ENCODE measurements at places on chromosomes 1 and 21. TPM values are rescaled to one million over a fixed set of nuclear protein-coding genes. Genes with fewer than 3 reads are reported as not detected.

LPAR3 gene
- total RNA-seq: 25.7 TPM

CACHD1 gene
- total RNA-seq: 2.2 TPM

F13B gene
- not detected for total RNA-seq

PCSK9 gene
- 125 TPM for total RNA-seq

RUNX3 gene
- 4.6 TPM for total RNA-seq

CEPT1 gene
- total RNA-seq: 35.0 TPM

CRABP2 gene
- 591 TPM for total RNA-seq

MARK1 gene
- total RNA-seq: 6.0 TPM

KIF21B gene
- 0.56 TPM for total RNA-seq

AJAP1 gene
- total RNA-seq: 0.56 TPM

DMBX1 gene
- total RNA-seq: not detected

KCNQ4 gene
- total RNA-seq: not detected

CELA2B gene
- not detected for total RNA-seq

OR6K3 gene
- not detected for total RNA-seq

TPTE gene
- not detected for total RNA-seq

PLA2G2D gene
- total RNA-seq: not detected

GPR25 gene
- total RNA-seq: not detected

PBX1 gene
- total RNA-seq: 4.6 TPM

Data from airway epithelial cell (primary cell).